Caudate nucleus (tissue), 63 donors: ENCODE measurements at places on chromosomes 2 and 18.

GRCh38 chr2:226308986-226309385 lies 490.6 kb downstream of the IRS1 start:
- no peak for DNase-seq

- no peak for DNase-seq
Measured at GRCh38 chr18:36843784-36844183, 14.9 kb downstream of the KIAA1328 start.

GRCh38 chr18:2442726-2443275 lies 128.5 kb downstream of the METTL4 start:
- DNase-seq = no peak

DNA sequence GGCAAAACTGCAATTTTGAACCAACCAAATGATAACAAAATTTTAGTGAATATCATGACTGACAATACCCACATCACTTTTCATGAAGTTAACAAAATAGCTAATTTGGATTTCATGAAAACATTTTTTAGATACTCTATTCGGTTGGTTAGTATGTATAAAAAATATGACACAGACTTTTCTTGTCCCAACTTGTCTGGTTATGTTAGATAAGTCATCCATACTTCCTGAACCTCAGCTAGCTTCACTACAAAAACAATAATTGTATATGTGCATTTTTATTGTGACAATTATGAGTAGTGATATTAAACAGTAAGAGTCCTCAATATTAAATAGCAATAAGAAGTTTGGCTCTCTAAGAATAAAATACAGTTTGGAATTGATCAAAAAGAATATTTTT lies 408.1 kb upstream of the DSEL start:
- DNase-seq = no peak

DNA sequence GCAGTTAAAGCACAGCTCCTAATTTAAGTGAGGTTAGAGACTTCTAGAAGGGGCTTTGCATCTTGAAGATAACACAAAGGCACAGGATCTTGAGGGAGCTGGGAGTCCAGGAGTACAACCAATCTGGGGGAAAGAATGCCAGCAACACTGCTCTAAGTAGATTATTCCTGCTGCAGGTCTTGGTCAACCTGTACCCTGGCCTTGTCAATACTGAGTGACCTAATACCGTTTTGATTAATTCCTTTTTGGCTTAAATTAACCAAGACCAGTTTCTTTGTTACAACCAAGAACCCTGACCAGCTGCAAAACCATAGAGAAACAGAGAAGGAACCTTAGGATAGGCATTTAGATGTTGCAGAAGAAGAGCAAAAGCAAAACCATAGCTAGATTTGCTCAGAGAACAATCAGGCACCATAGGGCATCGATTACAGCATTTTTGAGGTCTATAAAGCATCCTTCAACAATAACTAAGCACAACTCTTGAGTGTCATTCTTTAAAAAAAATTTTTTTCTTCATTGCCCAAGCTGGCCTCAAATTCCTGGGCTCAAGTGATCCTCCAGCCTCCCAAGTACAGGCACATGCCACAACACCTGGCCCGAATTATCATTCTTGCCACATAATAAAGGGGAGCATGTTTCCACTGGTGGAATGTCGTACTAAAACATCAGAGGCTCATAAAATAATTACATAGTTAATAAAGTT lies 6.3 kb downstream of the STARD7 start:
- no peak for DNase-seq

DNA sequence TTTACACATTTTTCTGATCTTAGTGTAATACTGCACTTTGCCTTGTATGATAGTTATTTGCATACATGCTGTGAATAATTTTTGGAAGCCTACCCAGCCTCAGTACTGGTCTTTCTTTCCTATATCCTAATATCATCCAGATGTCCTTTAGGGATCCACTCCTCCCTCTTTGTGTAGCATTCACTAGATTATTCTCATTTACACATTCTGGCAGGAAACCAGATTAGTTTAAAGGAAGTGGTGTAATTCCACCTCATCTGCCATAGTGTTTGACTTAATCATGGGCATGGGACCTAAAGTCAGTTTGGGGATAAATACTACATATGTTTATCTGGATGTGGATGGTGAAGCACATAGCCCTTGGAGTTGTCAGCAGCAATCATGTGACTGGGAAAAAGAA lies 444.9 kb upstream of the MAP2 start:
- no peak for DNase-seq

DNA sequence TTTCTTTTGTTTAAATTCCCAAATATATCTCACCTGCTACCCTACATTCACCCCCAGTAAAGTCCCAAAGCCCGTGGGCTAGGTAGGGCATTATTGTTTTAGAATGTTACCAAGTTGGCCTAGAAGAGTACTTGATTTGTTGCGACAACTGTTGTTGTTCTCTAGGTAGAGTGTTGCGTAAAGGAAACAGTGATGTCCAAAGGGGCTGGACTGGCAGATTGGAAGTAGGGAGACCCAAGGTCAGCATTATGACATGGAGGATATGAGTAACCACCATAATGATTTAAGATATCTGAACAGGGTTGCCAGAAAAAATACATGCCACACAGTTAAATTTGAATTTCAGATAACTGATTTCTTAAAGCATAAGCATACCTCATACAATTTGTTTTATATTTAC lies 39.2 kb downstream of the SCN1A start:
- DNase-seq = no peak

DNA sequence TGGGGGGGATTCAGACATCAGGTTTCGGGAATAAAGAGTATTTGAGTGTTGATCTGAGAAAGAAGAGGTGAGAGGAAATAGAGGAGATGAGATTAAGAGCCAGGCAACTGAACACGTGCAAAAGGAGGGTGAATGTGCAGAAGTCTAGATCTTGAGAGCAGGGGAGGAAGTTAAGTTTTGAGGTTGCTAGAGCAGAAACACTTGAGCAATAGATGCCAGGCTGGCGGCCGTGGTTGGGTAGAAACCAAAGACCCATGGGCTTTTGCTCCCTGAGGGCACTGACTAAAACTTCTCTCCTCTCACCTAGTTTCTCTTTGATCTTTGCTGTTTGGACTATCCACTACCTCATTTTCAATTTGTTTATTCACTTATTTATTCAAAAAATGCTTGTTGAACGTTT lies 116.0 kb downstream of the CDC42EP3 start:
- no peak for DNase-seq

GRCh38 chr2:42951263-42951938 lies 159.0 kb upstream of the HAAO start:
- no peak for DNase-seq

GRCh38 chr2:84971510-84972206 lies 697 bp downstream of the KCMF1 start:
- DNase-seq = peak; percentile 28

GRCh38 chr2:140586379-140586778 lies 1544.4 kb downstream of the LRP1B start:
- no peak for DNase-seq
